ENCODE measurements at places on chromosomes 7 and 10.

GRCh38 chr7:25562673-25563182 is 334.4 kb upstream of the NPVF start:
- no peak for DNase-seq

GRCh38 chr10:16242859-16243613 is 193.8 kb upstream of the PTER start:
- DNase-seq = no peak

GRCh38 chr10:131946321-131946751 is 35.4 kb downstream of the BNIP3 start:
- DNase-seq = no peak

DNA sequence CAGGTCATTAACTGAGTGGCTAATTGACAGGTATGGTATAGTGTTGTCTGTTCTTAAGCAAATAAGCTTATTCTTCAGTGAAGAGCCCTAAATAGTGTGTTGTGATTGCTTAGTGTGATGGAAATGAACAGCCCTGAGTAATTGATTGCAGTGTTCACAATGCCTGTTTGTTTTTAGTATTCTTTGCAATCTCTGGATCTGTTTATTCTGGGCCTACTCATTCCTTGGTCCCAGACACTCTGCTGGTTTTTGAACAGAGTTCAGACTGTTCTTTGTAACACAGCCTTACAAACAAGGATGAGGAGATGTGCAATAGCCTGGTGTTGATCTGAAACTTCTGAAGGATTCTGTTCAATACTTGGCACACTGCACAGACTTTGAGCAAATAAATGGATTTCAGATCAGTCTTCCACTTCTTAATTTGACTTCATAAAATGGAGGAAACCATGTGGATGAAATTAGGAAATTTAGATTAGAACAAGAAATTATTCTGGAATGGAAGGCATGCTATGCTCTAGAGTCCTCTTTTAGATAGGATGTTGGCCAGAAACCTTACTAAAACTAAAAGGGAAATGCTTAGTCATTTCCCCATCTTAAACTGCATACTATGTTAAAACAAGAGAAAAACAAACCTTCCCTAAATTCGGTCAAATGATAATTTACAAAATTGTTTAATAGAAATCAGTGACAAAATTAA is 444.2 kb upstream of the SEMA3D start:
- no peak for DNase-seq

DNA sequence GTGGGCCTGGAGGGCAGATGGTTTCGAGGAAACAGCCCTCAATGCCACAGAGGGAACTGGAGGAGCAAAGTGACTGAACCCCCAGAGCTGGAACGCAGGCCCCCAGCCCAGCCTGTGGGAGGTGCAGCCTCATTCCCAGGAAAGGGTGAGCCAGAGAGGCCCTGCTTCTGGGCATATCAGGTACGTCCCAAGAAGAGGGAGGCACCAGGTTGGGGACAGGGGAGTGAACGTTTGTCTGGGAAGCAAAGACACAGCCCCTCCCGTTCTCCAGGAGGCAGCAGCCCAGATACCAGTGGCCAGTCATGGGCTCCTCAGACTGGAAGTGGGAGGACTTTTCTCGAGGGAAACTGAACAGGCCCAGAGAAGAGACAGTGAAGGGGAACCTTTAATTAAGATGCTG is 74.3 kb upstream of the RET start:
- DNase-seq = no peak

DNA sequence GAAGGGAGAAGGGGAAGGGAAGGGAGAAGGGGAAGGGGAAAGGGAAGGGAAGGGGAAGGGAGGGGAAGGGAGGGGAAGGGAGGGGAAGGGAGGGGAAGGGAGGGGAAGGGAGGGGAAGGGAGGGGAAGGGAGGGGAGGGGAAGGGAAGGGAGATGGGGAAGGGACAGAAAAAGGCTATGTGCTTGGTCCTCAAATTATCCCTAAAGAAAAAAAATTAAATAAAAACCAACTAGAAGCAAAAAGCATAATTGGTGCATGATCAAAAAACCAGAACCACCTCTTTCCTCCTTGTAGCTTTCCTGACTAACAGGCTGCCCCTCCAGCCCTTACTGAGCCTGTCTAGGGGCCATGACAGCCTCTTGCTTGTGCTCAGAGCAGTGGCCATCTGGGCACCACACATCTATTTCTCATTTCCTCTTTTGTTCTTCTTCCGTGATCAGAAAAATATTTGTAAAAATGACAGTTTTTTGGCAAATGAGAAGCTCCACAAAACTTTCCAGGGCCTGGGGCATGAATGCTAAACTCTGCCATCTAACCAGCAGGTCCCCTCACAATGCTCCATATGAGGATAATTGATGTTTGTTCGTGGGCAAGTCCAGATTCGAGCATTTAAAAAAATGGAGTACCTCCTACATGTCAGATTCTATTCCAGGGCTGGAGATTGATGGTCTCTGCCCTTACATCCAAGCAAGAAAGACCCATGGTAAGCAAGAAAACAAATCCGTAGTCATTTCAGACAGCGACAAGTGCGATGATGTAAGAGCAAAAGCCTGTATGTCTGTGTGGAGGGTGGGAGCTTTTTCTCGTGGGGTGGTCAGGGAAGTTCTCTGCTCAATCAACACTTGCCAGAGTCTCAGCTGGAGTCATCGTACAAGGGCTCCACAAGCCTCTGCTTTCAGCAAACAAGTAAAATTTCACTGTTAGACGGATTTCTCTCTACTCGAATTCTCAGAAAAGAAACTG is 320.9 kb downstream of the WDR11 start:
- DNase-seq = no peak

GRCh38 chr7:108358553-108358952 is 97.7 kb downstream of the NRCAM start:
- no peak for DNase-seq

- no peak for DNase-seq
These were observed 129.2 kb downstream of the CUL2 start for GRCh38 chr10:34960983-34961382.

GRCh38 chr10:68871105-68871711 is 29.9 kb upstream of the DDX50 start:
- no peak for DNase-seq

DNA sequence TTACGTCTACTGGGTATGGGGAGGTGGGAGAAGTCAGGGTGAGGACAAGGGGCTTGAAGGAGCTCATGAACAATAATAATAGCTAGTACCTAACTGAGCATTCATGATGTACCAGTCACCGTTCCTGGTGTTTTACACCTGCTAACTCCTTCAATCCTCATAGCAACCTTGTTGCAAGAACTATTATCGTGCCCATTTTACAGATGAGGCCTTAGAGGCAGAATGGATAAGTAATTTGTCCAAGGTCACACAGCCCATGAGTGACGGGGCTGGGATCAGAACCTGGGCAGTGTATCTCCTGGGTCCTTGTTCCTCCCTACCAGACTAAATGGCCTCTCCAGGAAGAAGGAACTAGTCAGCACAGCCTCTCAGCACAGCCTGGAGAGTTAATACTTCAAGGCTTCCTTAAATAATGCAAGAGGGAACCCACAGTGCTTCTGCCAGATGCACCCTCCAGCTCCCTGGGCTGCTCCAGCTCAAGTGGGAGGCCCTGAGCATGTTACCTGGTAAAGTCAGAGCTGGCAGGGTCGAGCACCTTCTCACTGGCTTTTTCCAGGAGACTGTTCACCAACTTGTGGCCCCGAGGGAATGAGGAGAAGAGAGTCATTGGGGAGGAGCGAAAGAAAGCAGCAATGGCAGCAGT is 28.8 kb downstream of the RRP12 start:
- no peak for DNase-seq

GRCh38 chr7:29281782-29282541 is 87.4 kb downstream of the CHN2 start:
- no peak for DNase-seq
